ENCODE measurements at places on chromosomes 12 and 14.
A peak's percentile ranks its signal among the peaks of the same experiment; 100 is the strongest.

- DNase-seq, result no peak
Observed at GRCh38 chr12:53645165-53645564, 19.0 kb upstream of the ATF7 start.

DNA sequence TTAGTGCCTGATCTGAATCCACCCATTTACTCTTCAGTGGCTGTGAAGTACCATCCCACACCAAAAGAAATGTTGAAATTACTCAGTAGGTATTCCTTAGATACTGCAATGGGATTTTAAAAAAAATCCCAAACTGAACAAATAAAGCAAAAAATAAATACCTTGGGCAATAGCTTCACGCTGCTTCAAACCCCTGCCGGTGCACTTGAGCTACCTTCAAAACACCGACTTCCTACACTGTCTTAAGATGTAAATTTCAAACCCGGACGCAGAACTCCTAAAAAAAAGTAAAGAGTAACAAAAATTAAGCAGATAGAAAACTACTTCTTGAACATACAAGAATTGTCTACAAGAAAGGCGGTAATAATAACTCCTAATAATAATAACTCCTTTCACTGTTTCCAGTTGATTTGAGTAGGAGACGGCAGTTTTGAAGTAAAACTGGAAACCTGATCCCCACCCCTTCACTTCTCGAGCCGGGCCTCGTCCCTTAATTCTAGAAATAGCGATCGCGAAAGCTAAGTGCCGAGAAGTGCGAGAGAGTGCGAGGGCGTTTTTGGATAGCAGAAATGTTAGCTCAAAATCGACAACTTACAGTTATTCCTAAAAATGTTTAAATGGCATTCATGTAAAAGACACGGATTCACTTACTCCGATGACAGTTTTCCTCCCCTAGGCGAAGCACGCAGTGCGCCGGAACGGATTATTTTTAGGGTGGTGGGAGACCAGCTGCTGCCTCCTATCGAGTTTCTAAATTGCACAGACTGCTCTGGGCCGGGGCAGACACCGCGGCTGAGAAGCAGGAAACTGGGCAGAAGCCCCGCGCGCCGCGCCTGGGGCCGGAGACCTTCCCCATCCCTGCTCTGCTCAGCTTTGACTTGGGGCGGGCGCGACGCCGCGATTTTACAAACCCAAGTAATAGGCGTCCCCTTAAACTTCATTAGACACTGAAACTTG lies at the start of gene ABCC9:
TSS of gene ABCC9 (minus strand) at position 878 of the 957 bp plus-strand sequence. CDS start 4,752 bp downstream, outside the sequence.
- no peak for DNase-seq

GRCh38 chr12:55008944-55009585 lies 10.7 kb upstream of the NEUROD4 start:
- no peak for DNase-seq

DNA sequence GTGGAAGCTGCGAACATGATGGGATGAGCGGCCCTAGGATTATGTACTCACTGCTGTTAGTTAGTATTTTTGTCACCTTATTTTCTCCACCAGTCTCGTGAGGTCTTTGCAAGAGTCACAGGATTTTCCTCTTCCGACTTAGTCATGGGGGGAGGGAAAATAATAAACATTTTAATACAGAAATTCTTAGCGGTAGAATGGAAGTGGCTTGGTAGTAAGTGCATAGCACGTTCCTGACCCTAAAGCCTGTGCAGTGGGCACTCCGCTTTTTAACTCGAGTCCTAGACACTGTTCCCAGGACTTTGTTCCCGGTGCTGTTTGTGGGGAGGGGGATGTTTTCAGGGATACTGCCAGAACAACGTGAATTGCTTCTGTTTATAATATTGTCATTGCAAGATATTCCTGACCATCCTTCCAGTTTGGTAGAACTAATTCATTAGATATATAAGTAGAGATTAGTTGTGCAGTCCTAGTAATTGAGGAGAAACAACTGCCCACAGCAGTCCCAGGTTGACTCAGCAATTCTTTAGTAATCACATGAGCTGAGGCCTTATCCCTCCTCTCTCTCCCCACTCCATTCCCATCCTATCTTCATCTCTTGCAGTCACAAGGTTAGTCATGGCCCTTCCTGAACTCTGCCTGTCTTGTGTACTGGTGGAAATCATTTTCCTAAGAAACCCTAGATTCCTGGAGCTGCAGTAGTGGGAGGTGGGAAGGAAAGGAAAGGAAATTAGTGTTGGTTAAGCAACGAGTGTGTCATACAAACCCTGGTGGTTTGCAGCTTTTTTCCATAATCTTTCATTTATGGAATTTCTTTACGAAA lies 799 bp downstream of the SLC38A6 start:
- no peak for DNase-seq

- DNase-seq, result no peak
Observed at GRCh38 chr12:95533985-95534384, 17.3 kb downstream of the USP44 start.

DNA sequence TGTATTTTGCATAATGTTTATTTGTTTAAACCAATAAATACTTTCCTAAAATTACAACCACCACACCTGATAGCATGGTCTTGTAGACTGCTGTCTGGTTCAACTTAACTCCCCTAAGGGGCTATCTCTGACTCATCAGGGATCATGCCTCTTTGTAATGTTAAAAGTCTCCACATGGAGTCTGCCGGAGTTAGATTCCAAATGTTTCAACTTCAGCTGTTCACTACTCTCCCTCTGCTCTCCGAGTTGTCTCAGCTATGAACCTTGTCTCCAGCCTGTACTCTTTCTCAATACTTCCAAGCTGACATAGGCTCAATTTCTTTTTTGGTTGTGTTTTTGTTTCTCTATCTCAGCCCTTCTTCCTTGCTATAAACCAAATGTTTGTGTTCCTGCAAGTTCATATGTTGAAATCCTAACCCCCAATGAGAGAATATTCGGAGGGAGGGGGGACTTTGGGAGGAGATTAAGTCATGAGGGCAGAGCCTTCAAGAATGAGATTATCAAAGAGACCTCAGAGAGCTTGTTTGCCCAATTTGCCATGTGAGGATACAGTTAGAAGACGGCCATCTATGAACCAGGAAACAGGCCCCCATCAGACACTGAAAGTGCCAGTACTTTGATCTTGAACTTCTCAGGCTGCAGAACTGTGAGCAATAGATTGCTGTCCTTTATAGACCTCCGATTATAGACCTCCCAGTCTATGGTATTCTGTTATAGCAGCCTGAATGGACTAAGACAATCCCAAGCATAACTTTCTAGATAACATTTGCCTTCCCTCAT lies 858.2 kb downstream of the VRK1 start:
- no peak for DNase-seq

DNA sequence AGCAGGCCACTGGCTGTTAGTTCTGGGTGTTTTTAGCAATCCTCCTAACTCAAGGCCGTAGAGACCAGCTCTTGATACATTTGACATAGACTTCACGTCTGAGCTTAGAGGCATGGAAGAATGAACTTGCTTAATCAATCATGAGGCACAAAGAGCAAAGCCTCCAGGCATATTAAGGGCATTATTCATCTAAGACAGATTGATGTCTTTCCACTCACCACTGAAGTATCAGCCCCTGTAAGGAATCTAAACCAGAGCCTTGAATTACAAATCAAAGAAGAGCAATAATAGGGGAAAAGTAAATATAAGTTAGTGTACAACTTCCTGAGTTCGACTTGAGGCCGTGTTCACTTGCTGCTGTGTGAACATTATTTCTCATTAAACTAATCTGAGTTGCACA lies 1470.7 kb downstream of the AACS start:
- DNase-seq, result no peak

DNA sequence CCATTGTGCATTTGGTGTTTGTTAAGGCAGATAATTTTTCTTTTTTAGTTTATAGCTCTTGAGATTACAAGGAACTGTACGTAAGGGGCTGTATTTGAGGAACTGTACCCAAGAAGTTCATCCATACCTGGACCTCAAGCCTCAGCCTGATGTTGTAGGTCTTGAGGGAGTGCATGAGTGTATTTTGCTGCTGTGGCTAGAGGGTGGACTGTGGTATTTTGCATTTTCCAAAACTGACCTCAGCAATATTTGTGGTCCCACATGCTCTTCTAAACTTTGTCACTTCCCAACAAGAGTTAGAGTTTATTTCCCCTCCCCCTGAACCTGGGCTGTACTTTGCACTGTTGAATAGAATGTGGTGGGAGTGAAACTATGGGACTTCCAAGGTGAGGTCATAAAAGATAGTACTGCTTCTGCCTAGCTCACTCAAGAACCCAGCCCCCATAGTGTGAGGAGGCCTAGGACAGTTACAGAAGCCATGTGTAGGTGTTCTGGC lies 42.2 kb upstream of the FBXO33 start:
- DNase-seq, result no peak

DNA sequence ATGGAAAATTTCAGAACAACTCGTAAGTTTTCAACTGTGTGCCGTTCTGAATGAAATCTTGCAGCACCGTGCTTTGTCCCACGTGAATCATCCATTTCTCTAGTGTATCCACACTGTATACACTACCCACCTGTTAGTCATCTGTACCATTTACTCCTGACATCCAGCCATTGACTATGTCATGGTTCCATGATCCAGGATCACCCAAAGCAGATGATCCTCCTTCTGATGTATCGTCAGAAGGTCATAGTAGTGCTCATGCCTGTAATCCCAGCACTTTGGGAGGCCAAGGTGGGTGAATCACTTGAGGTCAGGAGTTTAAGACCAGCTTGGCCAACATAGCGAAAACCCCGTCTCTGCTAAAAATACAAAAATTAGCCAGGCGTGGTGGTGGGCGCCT lies 122.9 kb downstream of the PPHLN1 start:
- no peak for DNase-seq

- no peak for DNase-seq
Observed at GRCh38 chr12:130070126-130070611, 92.1 kb upstream of the FZD10 start.

DNA sequence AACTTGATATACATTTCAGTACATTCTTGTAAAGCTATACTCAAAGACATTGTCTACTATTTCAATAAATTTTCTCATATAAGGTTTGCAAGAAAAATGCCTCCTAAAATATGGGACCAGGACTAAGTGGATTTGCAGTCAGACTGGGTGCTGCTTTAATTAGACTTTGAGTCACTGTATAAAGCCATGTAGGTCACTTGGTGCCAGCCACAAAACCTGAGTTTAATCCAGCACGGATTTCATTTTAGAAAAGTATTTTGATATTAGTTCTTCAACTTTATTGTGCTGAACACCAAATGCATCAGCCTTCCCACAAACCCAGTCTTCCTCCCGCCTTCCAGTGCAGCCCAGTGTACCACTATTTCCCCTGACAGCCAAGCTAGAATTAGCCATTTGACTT lies 9.9 kb upstream of the NID2 start:
- DNase-seq, result no peak

DNA sequence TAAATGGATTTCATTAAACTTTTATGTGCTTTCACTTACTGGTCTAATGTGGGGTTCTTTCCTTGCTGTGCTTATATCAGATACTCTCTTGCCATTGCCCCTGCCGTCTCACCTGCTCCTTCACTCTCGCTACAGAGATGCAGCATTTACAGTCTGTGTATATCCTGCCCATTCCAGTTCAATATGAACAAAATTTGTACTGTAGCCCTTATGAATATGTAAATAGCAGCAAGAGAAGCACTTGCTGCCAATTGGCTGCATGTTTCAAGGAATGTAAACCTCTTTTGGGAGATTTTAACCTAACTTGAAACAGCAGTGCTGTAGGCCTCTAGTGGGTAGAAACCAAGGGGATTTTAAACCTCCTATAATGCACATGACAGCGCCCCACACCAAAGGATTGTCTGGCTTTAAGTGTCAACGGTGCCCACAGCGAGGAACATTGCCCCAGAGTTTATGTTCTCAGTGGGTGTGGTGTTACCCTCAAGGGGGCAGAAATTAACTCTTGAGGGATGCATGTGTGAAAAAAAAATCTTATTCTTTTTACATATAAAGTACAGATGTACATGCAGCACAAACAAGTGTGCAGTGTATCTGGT lies 19.1 kb downstream of the PCNX1 start:
- DNase-seq, result no peak

- DNase-seq, result no peak
Observed at GRCh38 chr12:128791395-128792322, 32.1 kb downstream of the SLC15A4 start.

- no peak for DNase-seq
Observed at GRCh38 chr12:25058658-25059058, 109.8 kb upstream of the BCAT1 start.

DNA sequence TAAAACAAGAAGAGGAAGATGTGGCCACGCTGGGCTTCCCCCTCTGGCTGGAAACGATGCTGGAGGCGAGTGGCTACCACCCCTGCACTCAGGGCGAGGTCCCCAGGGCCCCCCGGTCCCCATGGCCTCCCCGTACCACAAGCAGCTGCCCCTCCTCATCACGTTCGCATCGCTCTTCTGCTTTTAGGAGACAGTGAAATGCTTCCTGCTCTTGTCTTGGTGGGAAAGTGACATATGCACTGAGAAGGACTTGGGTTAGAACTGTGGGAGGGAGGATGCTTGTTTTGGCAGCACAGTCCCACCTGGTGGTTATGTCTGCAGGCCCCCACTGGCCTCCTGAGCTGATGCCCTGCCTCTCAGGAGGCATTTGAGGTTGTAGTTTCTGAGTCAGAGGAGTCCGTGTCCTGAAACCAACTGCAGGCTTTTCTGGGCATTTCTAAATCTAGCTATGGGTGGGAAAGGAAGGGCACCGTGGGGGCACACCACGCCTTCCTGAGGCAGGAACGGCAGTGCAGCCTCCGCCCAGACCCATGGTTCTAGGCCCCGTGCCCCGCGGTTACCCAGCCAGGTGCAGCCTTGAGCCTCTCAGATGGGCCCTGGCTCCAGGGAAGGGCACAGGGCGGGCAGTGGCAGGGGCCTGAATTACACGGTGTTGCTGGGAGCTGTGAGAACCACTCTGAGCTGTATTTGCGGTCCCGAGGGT lies 139.3 kb downstream of the ADGRD1 start:
- DNase-seq, result no peak

DNA sequence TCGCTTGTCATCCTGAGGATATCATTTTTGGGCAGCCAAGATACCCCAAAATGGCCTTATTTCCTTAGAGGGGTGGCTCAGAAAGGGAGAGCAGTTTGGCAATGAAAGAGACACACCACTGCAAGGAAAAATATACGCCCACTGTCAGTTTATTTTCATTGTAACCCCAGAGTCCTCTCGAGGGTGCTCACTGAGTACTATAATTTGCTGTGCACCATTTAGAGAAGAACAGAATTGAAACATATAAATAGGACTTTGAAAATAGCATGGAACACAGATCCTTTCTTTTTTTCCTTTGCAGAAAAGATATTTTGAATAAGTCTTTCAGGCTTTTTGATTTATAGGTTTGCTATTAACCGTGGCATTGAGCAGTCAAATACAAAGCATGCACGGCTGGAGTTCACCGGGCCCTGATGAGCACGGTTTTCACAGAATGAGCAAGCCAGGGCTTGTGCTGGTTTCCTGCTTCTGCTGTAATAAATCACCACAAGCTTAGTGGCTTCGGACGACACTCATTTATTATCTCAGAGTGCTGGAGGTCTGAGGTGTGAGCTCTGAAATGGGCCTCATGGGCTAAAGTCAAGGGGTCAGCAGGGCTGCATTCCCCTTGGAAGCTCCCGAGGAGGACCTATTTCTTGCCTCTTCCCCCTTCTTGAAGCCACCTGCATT lies 152.3 kb downstream of the ZNF664 start:
- peak; percentile 5 for DNase-seq

- DNase-seq, result peak; percentile 74
Observed at GRCh38 chr12:9760699-9761418, at the start of gene CD69. Gene CD69, minus strand, starts transcription at chr12:9760901. Its CDS starts 81 bp downstream, at chr12:9760820.

- DNase-seq, result no peak
Observed at GRCh38 chr12:80860206-80860605, 77.5 kb downstream of the LIN7A start.

Data from T-helper 1 cell (primary cell).